CD8-positive, alpha-beta memory T cell (primary cell): ENCODE measurements at places on chromosomes 13 and 19.

DNA sequence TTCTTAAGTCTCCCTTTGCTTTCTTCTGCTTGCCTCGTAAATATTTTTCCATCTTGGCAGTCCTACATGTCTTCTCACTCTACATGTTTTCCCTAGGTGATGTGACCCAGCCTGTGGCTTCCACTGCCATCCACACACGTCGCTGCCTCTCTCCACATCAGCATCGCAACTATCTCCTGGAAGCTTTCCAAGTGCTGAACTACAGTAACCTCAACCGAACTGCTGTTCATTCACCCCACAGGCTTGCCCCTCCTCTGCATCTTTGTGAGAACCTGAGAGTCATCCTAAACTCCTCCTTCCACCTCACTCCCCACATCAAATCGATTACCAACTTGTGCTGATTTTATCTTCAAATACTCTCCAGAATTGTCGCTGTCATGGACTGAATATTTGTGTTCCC, 41.2 kb upstream of the USPL1 start:
- H3K4me3 ChIP-seq = no peak overlapping the region
- peaks cover 30% of the 10 kb centered on the region for H3K4me1 ChIP-seq
- H3K27ac ChIP-seq = no peak overlapping the region
- DNase-seq = peak; percentile 29
- peaks cover 4% of the 10 kb centered on the region for H3K27me3 ChIP-seq

- H3K27ac ChIP-seq = no peak overlapping the region
- no peaks in the 10 kb centered on the region for H3K27me3 ChIP-seq
- no peaks in the 10 kb centered on the region for H3K36me3 ChIP-seq
- H3K4me3 ChIP-seq = no peak overlapping the region
- DNase-seq = no peak
- no peaks in the 10 kb centered on the region for H3K4me1 ChIP-seq
Measured at GRCh38 chr13:27857282-27857681, 62.5 kb upstream of the PDX1 start.

GRCh38 chr19:31445406-31445805, 96.2 kb upstream of the TSHZ3 start:
- DNase-seq = no peak
- no peaks in the 10 kb centered on the region for H3K27me3 ChIP-seq
- no peaks in the 10 kb centered on the region for H3K36me3 ChIP-seq
- no peaks in the 10 kb centered on the region for H3K4me1 ChIP-seq
- H3K4me3 ChIP-seq = no peak overlapping the region

DNA sequence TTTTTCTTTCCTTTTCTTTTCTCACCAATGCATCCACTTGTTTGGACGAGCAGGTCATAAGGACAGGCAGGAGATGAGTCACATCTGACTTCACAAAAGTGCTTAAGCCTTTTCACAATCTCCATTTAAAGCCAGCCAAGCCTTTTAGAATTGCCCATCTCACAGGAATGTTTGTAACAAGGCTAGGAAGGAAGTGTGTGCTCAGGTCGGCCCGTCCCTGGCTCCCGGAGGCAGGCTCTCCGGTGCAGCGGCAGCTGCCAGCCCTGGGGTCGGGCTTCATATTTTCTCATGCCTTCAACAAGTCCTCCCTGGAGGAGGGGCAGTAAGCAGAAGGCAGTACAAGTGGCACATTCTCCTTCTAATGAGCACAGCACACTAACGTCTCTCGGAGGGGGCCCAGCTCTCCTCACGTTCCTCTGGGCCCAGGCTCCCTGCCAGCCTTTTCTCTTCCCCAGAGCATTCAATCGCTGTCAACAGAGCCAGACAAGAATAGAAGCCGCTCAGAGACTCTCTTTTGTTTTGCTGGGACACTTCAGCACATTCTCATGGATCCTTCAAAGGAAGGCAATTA, 180.5 kb downstream of the COL4A1 start:
- DNase-seq = no peak
- H3K36me3 ChIP-seq = no peaks in the 10 kb centered on the region
- no peak overlapping the region for H3K4me3 ChIP-seq

DNA sequence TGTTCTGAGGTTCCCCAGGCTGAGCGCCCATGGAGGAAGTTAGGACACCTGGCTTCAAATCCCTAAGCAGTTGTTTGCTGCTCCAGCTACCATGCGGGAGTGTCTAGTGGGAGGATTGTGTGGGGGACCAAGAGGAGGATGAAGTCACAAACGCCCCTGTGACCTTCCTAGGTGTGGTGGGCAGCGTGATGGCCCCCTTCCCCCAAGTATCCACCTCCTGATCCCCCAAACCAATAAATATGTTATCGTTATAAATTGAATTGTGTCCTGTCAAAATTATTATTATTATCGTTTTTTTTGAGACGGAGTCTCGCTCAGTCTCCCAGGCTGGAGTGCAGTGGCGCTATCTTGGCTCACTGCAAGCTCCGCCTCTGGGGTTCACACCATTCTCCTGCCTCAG, at the start of gene SLC25A41:
Gene SLC25A41, minus strand, starts transcription at position 101 of the 400 bp plus-strand sequence. Its CDS starts 70 bp downstream, at position 31.
- H3K27me3 ChIP-seq = no peaks in the 10 kb centered on the region
- DNase-seq = no peak
- no peak within 1 kb of the TSS for H3K4me3 ChIP-seq
- H3K36me3 ChIP-seq = no peaks in the 10 kb centered on the region
- H3K27ac ChIP-seq = no peak within 1 kb of the TSS

GRCh38 chr19:45099467-45100191, 6.7 kb downstream of the PPP1R37 start:
- no peaks in the 10 kb centered on the region for H3K36me3 ChIP-seq
- peak overlapping the region; percentile 24 for H3K27ac ChIP-seq
- no peak overlapping the region for H3K4me3 ChIP-seq

- no peak for DNase-seq
- H3K4me1 ChIP-seq = no peaks in the 10 kb centered on the region
- no peaks in the 10 kb centered on the region for H3K36me3 ChIP-seq
- H3K27me3 ChIP-seq = no peaks in the 10 kb centered on the region
- H3K27ac ChIP-seq = no peak overlapping the region
- H3K4me3 ChIP-seq = no peak overlapping the region
Measured at GRCh38 chr13:100428986-100429385, 159.6 kb downstream of the GGACT start.

GRCh38 chr19:44499559-44499958, 763 bp downstream of the ZNF180 start:
- no peaks in the 10 kb centered on the region for H3K27me3 ChIP-seq
- peak overlapping the region; percentile 74 for H3K27ac ChIP-seq
- no peak for DNase-seq

DNA sequence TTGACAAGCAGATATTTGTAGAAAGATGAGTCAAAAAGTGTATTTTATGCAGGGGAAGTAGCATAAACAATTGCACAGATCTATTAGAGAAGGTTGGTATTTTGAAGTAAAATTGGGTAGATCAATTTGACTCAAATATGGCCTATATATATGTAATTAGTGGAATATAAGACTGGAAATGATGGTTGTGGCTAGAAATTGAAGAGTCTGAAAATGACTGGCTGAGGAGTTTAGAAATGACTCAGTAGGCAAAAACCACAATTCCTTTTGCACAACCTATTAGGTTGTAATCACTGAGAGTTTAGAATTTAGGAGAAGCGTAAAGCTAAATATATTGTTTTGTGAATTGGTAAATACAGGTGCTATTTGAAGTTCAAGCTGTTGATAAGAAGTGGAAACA, 622.6 kb upstream of the PCDH20 start:
- H3K4me3 ChIP-seq = no peak overlapping the region
- no peaks in the 10 kb centered on the region for H3K27me3 ChIP-seq
- H3K4me1 ChIP-seq = no peaks in the 10 kb centered on the region
- H3K27ac ChIP-seq = no peak overlapping the region
- no peak for DNase-seq
- no peaks in the 10 kb centered on the region for H3K36me3 ChIP-seq

- H3K4me3 ChIP-seq = no peak overlapping the region
- H3K27ac ChIP-seq = no peak overlapping the region
- H3K36me3 ChIP-seq = no peaks in the 10 kb centered on the region
- no peak for DNase-seq
Measured at GRCh38 chr13:106916329-106916976, 348.5 kb upstream of the ARGLU1 start.

DNA sequence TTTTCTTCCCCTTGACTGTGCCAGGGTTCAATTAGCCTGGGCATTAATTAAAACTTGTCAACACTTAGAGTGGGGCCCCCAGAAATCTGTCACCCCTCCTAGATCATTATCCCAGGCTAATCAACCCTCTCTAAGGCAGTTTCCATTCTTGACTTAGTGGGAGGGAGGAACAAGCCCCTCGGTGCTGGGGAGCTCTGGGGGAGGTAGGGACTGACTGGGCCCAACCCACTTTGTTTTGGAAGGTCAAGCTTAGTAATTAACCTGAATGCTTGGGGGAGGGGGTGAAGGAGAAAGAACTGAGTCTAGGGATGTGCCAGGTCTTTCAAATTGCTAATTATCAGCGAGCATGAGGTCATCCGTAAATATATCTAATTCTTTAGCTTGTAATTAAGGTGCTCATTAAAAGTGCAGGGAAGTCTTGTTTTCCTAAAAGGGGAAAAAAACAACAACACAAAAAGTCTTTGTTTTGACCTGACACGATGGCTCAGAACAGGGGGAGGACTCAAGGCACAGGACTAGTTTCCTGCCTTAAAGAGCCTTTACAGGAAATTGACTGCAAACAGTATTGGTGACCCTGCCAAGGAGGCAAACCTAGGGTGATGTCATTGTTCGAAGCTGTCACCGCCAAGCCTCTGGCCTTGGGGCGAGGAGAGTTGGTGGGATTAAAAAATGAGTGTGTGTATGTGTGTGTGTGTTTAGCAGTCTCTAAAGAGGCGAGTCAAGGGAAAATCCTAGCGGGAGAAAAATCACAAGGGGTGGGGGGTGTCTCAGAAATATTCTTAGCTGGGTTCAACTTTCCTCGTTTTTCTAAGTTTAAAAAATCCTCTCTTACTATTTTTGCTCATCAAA, 19.4 kb downstream of the ACTN4 start:
- DNase-seq = no peak
- peaks cover 89% of the 10 kb centered on the region for H3K4me1 ChIP-seq
- no peaks in the 10 kb centered on the region for H3K27me3 ChIP-seq

DNA sequence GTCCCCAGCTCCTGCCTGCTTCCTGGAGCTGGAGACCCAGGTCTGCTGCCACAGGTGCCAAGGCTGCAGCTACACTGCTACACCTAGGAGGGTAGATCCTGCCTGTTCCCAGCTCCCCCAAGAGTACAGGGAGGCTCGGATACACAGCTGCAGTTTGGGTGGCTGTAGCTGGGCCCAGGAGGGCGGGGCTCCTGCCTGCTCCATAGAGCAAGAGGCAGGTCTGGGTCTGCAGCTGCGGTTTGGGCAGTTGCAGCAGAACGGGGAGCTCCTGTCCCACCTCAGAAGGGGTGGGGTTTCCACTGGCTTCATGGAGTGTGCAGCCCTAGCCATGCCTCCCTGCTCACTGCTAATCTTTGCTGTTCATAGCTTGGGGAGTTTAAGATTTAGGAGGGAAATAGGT, 199.0 kb downstream of the NUFIP1 start:
- H3K36me3 ChIP-seq = no peaks in the 10 kb centered on the region
- no peak overlapping the region for H3K4me3 ChIP-seq
- no peaks in the 10 kb centered on the region for H3K27me3 ChIP-seq

- no peaks in the 10 kb centered on the region for H3K27me3 ChIP-seq
- H3K4me3 ChIP-seq = no peak overlapping the region
- H3K36me3 ChIP-seq = peaks cover 3% of the 10 kb centered on the region
Measured at GRCh38 chr19:53546758-53547513, 9.0 kb downstream of the ZNF331 start.

- H3K36me3 ChIP-seq = no peaks in the 10 kb centered on the region
- DNase-seq = no peak
- no peaks in the 10 kb centered on the region for H3K27me3 ChIP-seq
- no peak overlapping the region for H3K4me3 ChIP-seq
- H3K4me1 ChIP-seq = no peaks in the 10 kb centered on the region
Measured at GRCh38 chr13:32262165-32262564, 53.0 kb downstream of the ZAR1L start.

- no peaks in the 10 kb centered on the region for H3K36me3 ChIP-seq
- no peak overlapping the region for H3K27ac ChIP-seq
- H3K27me3 ChIP-seq = no peaks in the 10 kb centered on the region
Measured at GRCh38 chr13:45833242-45833641, 18.3 kb downstream of the SIAH3 start.

DNA sequence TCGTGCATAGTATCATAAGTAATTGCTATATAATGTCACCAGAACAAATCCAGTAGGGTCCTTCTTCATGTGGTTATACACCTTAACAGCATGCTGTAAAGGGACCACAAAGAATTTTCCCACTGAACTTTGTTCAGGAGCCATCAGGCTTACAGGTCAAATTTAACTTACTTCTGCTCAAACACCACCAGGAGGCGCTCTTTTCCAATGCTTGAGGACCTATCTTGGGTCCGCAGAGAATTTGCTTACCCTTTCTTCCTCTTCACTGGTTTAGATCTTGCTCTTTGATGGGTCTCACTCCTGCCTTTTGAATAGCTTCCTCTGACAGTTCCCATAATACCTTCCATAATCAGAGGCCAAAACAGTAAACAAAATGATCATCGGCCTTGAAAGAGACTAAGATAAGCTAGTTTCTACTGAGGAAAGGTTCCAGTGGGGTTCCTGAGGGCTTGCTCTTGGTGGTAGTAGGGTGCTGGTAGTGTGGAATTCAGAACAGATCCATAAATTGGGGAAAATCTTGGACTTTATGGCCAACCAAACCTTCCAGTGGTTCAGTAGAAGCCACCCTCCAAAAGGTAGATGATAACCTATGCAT, 37.4 kb downstream of the SCGB2B2 start:
- H3K4me1 ChIP-seq = peaks cover 3% of the 10 kb centered on the region
- H3K27ac ChIP-seq = no peak overlapping the region
- no peaks in the 10 kb centered on the region for H3K27me3 ChIP-seq
- DNase-seq = peak; percentile 45
- no peak overlapping the region for H3K4me3 ChIP-seq

DNA sequence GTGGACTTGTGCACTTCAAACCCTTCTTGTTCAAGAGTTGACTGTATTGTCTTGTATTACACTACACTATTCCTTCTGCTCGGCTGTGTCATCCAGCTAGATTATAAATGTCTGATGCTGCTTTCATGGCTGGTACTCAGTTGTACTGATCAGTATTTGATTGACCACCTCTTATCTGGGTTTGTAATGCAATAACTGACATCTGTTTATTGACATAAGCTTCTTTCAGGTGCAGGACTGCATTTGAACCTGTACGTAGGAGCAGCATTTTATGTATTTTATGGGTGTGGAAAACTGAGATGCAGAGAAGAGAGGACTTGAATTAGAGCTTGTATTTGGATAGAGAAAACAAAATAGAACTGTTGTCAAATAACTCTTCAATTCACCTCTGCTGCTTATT, 309.2 kb downstream of the FGF9 start:
- no peaks in the 10 kb centered on the region for H3K36me3 ChIP-seq
- no peak for DNase-seq
- H3K27ac ChIP-seq = no peak overlapping the region
- H3K4me3 ChIP-seq = no peak overlapping the region
- H3K27me3 ChIP-seq = no peaks in the 10 kb centered on the region
- no peaks in the 10 kb centered on the region for H3K4me1 ChIP-seq
